ENCODE measurements at places on chromosomes 2 and 18.

DNA sequence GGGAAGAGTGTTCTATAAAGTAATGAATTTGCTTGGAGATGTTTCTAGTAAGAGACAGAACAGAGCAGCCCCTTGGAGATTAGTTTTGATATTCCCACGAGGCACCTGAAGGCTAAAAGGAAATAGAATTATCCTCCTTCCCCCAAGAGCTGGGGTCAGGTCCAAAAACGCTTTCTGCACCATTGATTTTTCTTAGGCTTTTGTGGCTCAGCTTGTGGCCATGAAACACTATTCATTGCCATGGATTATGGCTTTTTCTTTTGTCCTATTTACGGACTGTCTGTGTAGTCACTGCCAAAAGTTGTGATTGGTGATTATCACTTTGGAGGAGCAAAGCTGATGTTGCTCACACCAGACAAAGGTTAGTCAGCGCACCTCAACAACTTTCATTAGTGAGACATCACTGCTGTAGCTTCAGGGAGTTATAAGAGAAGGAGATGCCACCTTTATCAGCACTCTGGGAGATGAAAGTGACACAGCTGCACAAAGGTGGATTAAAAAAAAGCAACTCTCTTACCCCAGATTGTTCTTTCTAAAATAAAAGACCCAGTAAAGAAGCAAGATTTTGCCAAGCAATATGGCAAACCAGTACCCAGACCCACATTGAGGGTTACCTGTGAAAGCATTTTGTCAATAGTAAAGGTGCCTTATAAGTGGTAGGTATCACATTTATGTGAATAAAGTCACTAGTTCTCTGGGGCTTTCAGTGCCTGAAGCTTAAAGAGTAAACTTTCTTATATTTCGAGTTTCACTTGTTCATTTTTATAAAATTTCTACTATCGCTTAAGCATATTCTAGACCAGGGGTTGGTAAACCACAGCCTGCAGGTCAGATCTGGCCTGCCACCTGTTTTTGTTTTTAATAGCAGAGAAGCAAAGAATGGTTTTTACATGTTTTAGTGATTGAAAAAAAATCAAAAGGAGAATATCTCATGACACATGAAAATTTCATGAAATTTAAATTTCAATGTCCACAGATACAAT, 10.6 kb downstream of the CXCR4 start:
- no peak for DNase-seq

DNA sequence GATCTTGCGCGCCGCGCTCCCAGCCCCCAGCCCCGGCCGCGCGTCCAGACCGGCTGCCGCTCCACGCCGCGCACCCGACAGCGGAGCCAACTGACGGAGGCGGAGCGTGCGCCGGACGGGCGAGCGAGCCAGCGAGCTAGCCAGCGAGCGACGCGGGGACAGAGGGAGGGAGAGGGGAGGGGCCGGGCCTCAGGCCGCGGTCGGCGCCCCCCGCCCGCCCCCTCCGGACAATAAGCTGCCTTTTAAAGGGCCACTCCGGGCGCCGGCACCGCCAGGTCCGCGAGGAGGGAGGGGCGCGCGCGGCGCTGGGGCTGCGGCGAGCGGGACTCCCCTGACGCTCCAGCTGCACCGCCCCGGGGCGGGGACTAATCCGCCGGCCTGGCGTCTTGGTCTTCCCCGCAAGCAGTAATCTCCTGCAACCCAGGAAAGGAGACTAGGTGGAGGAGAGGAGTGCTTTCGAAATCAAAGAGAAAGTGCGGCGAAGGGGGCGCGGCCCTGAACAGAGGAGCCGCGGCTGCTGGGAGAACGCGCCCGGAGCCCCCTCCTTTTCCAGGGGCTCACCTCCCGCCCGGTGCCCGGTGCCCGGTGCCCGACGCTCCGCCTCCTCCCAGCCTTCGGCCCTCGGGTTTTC, at the start of gene BIN1:
TSS of gene BIN1 (minus strand) at position 164 of the 631 bp plus-strand sequence. CDS start 211 bp downstream, outside the sequence.
- DNase-seq: peak; percentile 90

GRCh38 chr2:212294816-212295215, 243.8 kb downstream of the ERBB4 start:
- DNase-seq: peak; percentile 2

DNA sequence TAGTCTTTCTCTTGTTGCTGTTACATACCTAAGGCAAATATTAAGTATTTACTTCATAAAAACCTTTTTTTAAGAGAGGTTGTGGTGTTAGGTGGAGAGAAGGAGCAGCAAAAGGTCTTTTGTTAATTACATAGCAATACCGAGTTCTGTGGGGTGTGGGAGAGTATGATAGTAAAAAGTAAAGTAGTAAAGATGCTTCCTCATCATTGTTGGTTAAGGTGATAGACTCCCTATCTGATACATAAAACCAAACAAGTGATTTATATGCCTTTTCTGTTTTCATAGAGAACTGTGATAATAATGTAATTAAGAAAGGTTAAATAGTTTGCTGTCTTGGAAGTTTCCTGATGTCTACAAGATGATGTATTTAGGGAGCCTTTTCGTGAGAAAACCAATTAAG, 75.4 kb downstream of the EML4 start:
- DNase-seq: no peak

GRCh38 chr2:27494284-27494943, 586 bp downstream of the FNDC4 start:
- peak; percentile 25 for DNase-seq

DNA sequence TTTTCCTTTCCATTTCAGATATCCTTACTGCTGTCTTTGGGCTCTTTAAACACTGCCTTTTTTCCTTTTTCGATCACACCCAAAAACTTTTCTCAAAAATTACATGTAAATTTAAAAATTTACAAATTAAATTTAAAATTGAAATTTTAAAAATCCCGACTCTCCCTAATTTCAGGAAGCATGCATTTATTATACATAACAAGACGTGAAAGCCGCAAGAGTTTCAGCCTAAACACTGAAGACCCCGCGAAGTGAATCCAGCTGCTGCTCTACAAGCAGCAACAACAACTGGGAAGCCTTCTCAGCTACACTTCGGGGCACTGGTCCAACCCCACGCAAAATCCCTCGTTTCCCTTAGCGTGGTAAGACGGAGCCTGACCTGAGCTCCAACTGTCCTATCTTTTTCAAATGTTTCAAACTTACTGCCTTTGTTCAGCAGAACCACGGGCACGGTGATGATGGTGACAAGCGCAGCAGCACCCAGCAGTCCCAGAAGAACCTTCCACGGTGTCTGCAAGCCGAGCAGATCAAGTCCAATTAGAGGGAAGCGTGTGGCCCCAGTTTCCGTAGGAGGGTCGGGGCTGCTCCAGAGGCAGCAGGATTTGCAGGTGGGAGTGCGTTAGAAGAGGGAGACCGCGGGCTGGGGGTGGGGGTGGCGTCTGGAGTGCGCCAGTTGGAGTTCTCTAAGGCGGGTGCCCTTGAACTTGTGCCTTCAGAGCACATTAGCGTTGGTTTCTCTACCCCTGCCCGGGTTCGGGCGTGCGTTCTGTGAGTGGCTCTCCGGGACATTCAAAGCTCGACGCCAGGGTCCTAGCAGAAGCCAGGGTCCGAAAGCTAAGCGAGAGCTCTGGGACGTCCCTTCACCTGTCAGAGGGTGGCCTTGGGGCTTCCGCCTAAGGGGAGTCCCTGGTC, 783 bp downstream of the DPP4 start:
- DNase-seq: no peak

DNA sequence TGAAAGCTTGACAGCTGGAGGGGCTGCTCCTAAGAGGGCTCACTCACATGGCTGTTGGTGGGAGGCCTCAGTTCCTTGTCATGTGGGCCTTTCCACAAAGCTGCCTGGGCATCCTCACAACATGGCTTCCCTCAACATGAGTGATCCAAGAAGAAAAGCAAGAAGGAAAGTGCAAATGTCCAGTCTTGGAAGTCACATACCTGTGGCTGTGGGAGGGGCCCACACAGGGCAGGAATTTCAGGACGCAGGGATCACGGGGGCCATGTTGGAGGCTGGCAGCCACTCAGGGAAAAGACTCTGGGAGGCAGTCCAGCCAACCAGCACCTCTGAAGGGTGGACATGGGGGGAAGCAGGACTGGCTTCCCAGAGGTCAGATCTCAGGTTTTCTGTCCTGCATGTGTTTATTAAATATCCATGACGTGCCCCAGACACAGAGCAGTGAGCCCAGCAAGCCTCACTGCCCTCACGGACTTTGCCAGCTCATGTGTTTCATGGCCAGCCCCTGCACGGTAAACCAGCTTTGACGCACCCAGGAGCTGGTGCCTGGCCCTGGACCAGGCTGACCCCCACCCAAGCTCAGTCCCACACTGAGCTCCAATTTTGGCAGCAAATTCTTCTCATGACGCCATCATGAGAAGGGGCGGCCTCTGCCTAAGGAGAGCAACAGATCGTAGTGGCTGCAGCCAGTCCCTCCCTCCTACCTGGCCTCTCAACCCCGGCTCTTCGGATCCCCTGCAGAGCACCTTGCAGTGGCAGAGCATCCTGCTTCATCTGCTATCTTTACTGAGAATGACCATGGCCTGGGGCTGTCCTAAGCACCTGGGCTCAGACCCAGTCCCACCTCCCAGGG, 34.7 kb upstream of the GPR17 start:
- DNase-seq: no peak

- DNase-seq: peak; percentile 92
Measured at GRCh38 chr2:234451852-234452625, 44.8 kb downstream of the ARL4C start.

DNA sequence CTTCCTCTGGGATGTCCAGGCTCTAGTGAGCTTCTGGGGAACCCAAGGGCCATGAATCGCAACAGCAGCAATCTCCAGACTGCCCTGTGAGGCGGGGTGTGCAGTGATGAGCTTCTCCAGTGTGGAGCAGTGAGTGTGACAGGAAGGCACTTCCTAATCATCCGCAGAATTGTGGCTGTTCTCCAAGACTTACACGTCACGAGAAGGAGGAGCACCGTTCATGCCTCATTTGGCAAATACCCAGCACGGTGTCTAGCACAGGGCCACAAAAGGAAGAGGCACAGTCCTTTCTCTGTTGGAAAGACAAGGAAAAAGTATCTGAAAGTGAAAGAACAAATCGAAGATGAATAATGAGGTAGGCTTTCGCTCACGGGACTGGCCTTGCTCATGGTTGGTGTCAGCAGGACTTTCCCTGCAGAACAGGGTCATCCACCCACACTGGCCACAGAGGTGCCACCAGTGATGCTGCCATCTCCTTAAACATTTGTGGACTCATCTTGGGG, 125.1 kb upstream of the HAAO start:
- peak; percentile 94 for DNase-seq

Measured in ELR (cell line).